ENCODE measurements at places on chromosomes 4 and X.

DNA sequence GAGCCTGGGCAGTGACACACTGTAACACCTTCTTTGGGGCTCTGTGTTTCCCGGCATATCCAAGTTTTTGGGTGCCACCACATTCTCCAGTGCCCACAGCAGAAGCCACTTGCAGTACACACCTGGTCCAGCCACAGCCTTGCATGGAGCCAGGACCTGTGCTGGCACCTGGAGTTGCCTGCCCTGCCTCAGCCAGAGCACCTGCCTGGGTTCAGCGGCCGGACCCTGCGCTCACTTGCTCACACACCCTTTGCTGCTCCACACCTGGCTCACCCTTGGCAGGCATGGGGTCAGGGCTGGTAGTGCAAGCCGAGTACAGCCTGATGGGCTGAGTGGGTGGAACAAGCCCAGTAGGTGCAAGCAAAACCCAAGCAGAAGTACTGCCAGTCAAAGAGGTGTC lies 1511.1 kb downstream of the TECRL start:
- DNase-seq: no peak

DNA sequence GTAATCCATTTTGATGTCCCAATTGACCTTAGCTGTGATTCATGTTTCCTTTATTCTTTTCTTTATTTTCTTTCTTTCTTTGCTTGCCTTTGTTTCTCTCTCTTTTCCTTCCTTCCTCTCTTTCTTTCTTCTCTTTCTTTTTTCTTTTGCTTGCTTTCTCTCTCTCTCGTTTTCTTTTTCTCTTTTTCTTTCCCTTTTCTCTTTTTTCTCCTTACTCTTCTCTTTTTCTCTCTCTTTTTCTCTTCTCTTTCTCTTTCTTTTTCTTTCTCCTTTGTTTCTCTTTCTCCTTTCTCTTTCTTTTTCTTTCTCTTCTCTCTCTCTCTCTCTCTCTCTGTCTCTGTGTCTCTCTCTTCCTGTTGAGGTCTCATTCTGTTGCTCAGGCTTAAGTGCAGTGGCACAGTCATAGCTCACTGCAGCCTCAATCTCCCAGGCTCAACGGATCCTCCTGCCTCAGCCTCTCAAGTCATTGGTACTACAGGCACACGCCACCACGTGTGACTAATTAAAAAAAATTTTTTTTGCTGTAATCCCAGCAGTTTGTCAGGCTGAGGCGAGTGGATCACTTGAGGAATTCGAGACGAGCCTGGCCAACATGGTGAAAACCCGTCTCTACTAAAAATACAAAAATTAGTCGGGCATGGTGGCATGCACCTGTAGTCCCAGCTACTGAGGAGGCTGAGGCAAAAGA lies 8.0 kb upstream of the DHRSX start:
- no peak for DNase-seq

- no peak for DNase-seq
Observed at GRCh38 chr4:123317211-123317610, 79.4 kb upstream of the SPRY1 start.

DNA sequence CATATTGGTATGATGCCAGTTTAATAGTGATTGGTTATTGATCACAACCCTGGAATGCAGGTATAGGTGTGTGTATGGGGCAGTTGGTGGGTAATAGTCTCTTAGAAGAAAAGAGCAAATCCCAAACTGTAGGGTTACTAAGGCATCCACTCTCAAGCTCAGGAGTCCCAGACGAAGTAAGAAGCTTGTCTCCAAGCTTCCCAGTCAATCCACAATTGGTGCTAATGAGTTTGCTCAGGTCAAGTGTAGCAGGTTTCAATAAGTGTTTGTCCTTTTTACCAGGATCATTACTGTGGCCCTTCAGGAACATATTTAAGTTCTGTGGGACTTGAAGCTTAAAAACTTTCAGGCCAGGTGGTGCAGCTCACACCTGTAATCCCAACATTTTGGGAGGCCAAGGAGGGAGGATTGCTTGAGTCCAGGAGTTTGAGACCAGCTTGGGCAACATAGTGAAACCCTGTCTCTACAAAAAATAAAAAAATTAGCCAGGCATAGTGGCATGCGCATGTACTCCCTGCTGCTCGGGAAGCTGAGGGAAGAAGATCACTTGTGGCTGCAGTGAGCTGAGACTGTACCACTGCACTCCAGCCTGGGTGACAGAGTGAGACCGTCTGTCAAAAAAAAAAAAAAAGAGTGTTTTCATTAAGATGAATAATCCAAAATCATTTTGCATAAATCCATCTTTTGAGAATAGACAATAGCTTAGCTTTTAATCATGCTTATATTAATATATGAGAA lies 166.8 kb downstream of the UNC5C start:
- no peak for DNase-seq

- DNase-seq: no peak
Observed at GRCh38 chr4:113881256-113881655, 98.2 kb downstream of the ARSJ start.

- no peak for DNase-seq
Observed at GRCh38 chr4:71259911-71260331, 78.9 kb upstream of the SLC4A4 start.

GRCh38 chr4:118398226-118399090 lies 45.7 kb upstream of the PRSS12 start:
- DNase-seq: no peak

- DNase-seq: no peak
Observed at GRCh38 chrX:70432936-70433847, 10.1 kb downstream of the GDPD2 start.

DNA sequence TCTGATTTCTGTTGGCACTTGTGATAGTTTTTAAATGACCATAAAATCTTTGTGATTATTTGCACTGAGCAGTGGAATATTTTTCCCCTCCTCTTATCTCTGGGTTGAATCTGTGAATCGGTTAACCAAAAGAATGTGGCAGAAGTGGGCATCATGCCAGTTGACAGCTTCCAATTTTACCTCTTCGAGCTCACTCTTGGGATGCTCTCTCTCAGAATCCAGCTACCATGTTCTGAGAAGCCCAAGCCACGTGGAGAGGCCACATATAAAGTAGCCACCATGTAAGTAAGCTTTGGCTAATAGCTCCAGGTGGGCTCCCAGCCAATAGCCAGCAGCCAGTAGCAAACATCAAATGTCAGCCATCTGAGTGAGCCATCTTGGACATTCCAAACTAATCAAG lies 12.9 kb upstream of the WDR19 start:
- DNase-seq: no peak
